ENCODE measurements at places on chromosomes 3 and 15.

DNA sequence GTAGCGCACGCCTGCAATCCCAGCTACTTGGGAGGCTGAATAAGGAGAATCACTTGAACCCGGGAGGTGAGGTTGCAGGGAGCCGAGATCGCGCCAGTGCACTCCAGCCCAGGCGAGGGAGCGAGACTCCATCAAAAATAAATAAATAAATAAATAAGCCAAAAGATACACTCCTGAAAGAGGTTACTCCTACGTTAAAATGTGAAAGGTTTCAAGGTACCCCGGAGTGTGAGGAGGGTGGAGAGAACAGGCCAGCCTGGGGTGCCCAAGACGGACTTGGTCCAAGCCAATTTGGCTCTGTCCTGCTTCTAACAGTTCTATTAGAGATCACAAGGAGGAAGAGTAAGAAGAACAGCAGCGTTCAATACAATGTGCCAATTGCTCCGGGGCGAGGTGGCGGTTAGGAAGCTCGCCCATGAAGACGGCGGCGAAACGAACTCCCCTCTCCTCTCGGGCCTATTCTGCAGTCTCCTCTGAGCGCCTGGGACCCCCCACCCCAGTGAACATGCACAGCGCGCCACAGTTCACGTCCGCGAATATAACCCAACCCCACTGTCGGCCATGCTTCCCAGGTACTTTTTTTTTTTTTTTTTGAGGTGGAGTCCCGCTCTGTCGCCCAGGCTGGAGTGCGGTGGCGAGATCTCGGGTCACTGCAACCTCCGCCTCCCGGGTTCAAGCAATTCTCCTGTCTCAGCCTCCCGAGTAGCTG lies 942 bp downstream of the ELP6 start:
- H3K27ac ChIP-seq: no peak overlapping the region
- peaks cover 12% of the 10 kb centered on the region for H3K36me3 ChIP-seq

DNA sequence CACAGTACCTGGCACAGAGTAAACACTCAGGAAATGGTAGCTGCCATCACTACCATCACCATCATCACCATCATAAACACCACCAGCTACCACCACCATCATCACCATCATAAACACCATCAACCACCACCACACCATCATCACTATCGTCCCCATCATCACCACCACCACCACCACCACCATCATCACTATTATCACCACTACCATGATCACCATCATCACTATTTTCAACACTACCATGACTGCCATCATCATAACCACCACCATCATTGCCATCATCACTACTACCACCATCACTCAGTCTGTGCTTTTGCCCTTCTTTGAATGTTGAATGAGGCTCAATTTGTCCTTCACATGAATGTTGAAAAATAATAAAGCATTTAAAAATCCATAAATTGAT lies 21.2 kb upstream of the IL16 start:
- H3K36me3 ChIP-seq: no peaks in the 10 kb centered on the region
- H3K27me3 ChIP-seq: no peaks in the 10 kb centered on the region
- no peak overlapping the region for H3K27ac ChIP-seq
- H3K4me3 ChIP-seq: no peak overlapping the region
- peaks cover 9% of the 10 kb centered on the region for H3K4me1 ChIP-seq

DNA sequence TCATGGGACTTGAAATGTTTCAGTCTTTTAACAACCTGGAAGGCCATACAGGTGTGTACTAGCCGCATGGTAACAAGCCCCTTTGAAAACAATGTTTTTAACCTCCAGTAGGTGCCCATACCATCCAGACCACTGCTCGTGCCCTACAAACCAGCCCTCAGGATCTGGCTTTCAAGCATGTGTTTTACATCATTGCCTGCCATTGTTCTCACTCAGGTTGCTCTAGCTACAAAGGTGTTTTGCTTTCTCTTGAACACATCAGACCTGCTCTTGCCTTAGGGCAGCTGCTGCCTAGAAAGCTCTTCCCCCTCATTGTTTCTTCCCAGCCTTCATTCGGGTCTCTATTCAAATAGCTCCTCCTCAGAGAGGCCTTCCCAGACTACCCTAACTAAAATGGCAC lies 32.3 kb upstream of the MAP3K13 start:
- H3K36me3 ChIP-seq: no peaks in the 10 kb centered on the region
- no peak overlapping the region for H3K4me3 ChIP-seq
- H3K27me3 ChIP-seq: no peaks in the 10 kb centered on the region

DNA sequence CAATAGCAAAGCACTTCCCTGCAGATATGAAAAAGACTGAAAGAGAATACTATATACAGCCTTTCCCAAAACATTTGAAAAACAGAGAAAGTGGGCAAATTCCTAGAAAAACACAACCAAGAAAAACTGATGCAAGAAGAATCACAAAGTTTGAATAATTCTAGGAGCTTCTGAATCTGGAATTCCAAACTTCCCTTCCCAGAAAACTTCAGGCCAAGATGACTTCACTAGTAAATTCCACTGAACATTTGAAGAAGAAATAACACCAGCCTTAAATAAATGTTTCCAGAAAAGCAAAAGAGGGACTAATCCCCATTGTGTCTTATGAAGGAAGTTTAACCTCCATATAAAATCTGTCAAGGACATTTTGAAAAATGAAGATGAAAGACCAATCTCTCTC lies 15.8 kb upstream of the NSMCE3 start:
- no peak overlapping the region for H3K4me3 ChIP-seq
- H3K36me3 ChIP-seq: no peaks in the 10 kb centered on the region
- H3K4me1 ChIP-seq: peaks cover 2% of the 10 kb centered on the region
- no peak for DNase-seq
- H3K27ac ChIP-seq: no peak overlapping the region

- DNase-seq: no peak
- H3K36me3 ChIP-seq: no peaks in the 10 kb centered on the region
- H3K27me3 ChIP-seq: peaks cover 90% of the 10 kb centered on the region
- no peak overlapping the region for H3K4me3 ChIP-seq
Measured at GRCh38 chr3:186099178-186099577, 9.7 kb downstream of the ETV5 start.

DNA sequence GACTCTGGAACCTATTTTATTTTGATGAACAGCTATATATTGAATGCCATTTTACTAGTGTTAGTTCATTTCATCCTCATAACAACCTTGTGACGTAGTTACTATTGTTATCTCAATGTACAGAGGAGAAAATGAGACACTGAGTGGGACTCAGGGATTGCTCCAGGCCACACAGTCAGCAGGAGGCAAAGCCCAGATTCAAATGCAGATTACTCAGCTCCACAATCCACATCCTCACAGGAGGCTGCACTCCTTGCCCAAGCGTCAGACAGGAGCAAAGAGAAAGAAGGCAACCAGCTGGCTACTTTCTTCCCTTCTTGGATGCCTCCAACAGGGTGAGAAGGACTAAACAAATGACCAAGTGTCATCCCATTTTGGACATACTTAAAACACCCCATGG lies 92.0 kb upstream of the CCDC54 start:
- H3K27ac ChIP-seq: no peak overlapping the region
- no peaks in the 10 kb centered on the region for H3K36me3 ChIP-seq
- peak; percentile 39 for DNase-seq
- H3K4me1 ChIP-seq: peaks cover 13% of the 10 kb centered on the region

GRCh38 chr3:330494-331115 lies 134.0 kb downstream of the CHL1 start:
- H3K4me1 ChIP-seq: peaks cover 16% of the 10 kb centered on the region
- no peak overlapping the region for H3K4me3 ChIP-seq
- peaks cover 4% of the 10 kb centered on the region for H3K27me3 ChIP-seq
- H3K36me3 ChIP-seq: no peaks in the 10 kb centered on the region
- no peak for DNase-seq
- no peak overlapping the region for H3K27ac ChIP-seq

DNA sequence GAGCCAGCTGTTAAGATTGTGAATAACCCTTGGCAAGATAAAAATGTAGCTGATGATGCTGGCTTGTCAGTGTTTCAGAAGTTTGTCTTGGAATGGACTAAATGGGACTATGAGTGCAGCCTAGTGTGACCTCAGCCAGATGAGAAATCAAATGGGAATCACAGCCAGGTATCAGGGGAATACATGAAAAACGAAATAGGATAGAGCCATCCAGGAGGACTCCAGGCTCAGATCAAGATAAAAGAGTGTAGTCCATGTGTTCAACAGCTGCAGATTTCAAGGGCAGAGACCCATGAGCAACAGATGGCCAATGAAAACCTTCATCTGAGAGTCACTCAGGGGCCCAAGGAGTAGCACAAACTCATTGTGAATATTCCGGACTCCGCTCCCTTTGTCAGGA lies 1080.9 kb upstream of the CADM2 start:
- no peak for DNase-seq
- no peak overlapping the region for H3K27ac ChIP-seq
- H3K4me3 ChIP-seq: no peak overlapping the region
- H3K4me1 ChIP-seq: no peaks in the 10 kb centered on the region
- H3K36me3 ChIP-seq: no peaks in the 10 kb centered on the region
- H3K27me3 ChIP-seq: no peaks in the 10 kb centered on the region

DNA sequence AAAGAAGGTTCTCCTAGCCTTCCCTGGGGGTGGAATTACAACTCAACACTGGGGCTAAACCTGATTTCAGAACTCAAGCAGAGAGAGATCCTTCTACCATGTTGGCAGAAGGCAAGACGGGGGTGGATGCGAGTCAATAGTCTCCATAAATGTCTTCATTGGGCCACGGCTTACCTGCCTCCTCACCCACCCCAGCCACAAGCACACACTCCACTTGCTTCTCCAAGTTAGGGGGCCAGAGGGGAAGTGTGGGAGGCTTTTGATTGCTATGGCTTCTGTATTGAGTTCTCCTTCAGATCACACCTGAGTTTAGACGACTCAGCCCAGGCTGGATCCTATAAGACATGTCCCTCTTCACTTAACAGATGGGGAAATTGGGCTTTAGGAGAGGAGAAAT lies 178.9 kb downstream of the UACA start:
- H3K4me1 ChIP-seq: peaks cover 15% of the 10 kb centered on the region
- no peak for DNase-seq
- peaks cover 12% of the 10 kb centered on the region for H3K27me3 ChIP-seq

DNA sequence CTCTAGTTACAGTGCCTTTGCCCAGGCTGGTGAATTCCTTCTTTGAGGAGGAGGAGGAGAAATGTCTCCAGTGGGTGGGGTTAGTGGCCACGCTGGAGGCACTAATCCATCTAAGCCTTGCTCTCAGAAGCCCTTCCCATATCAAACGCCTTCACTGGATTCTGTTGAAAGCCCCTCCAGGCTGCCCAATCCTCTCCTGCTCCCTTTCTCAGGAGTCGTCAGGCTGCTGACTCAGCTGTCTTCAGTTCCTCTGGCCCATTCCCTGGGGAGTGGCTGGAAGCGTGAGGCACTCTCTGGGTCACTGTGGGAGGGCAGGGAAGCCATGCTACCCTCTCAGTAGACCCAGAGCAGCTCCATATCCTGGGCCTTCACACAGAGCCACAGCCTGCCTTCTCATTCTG lies 2.7 kb downstream of the AP2M1 start:
- peak overlapping the region; percentile 97 for H3K4me3 ChIP-seq
- peak overlapping the region; percentile 56 for H3K27ac ChIP-seq
- peaks cover 22% of the 10 kb centered on the region for H3K4me1 ChIP-seq
